Fibroblast of skin of back (primary cell): ENCODE measurements at places on chromosomes 1 and 21.

DNA sequence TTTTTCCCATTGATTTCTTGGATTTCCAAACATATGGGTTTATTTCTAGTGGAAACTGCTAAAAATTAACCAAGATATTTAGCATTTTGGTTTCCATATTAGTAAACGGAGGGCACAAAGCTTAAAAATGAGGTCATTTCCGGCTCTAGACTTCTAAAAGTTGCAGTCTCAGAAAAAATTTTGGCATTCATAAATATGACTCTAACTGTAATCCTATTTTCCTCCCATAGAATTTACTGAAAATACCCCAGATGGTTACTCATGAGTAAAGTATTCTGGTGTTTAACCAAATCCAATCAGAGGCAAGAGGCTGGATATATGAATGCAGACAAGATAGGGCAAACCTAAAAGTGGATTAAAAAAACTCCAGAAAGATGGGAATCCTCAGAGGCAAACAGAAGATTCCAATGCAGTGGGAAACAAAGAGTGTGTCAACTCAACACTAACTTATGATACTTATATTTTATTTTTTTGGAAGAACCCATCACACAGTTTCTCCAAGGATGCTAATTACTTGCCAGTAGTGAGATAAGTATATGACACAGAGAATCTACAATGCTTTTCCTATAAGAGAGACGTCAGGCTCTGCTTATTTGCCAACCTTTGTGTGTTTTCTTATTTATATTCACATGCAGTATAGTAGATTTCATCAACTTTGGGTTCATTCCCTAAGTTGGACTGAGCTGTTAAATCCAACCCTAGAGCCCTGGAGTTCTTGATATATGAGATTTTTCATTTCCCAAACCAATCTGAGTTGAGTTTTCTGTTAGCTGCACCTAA lies 90.1 kb upstream of the BCL10 start:
- peak; percentile 96 for DNase-seq

- DNase-seq, result no peak
These were observed 178.8 kb upstream of the ZNF644 start for GRCh38 chr1:91200675-91201074.

DNA sequence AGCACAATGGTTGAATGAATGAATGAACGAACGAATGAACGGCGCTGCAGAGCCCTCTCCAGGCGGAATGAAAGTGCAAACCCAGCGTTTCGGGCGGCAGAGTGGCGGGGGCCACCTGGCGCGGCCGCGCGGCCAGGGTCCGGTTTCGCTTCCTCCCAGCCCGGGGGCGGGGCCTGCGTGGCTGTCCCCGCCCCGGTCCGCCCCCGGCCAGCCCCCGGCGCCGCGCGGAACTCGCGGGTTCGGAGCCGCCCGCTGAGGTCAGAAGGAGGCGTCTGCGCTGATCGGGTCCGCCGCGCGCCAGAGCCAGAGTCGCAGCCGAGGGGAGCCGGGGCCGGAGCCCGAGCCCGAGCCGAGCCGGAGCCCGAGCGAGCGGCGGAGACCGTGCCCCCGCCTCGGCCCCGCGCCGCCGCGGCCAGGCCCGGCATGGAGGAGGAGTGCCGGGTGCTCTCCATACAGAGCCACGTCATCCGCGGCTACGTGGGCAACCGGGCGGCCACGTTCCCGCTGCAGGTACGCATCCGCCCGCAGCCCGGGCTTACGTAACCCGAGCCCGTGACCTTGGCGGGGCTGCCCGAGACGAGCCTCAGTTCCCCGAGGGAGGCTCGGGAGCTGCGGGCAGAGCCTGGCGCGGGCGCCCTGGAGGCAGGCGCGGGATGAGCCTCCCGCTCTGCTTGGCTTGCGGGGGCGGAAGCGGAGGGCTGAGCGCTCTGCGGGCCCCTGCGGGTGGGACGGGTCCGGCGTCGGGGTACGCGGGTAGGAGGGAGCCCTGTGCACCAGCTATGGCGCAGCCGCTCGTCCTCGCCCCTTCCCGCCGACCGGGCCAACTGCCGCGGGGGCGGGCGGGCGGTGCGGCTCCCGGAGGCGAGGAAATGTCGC lies at the start of gene PDXK:
Gene PDXK, plus strand, starts transcription at position 258 of the 876 bp plus-strand sequence. Its CDS starts 166 bp downstream, at position 424.
- DNase-seq, result peak; percentile 83

DNA sequence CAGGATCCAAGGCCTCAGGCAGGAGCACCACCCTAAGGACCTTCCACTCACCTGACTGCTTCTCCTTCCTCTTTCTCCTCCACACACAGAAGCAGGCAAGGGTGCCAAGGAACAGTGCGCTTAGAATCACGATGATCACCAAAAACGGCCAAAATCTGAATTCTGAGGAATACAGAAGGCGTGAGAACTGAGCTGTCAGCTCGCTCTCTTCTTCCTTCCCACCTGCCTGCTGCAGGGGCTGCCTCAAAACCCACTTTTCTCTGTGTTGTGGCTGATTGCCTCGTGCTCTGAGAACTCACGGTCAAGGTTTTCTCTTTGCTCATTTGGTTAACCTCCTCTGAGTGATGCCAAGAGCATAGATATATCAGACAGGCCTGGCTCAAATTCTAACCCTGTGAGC lies 23.8 kb downstream of the CD244 start:
- DNase-seq, result no peak

GRCh38 chr1:61181067-61182038 lies 99.0 kb downstream of the NFIA start:
- peak; percentile 59 for DNase-seq

GRCh38 chr21:41634858-41635257 lies 126.9 kb upstream of the TMPRSS2 start:
- peak; percentile 89 for DNase-seq

GRCh38 chr21:38291874-38292273 lies 35.1 kb downstream of the KCNJ15 start:
- DNase-seq, result no peak

DNA sequence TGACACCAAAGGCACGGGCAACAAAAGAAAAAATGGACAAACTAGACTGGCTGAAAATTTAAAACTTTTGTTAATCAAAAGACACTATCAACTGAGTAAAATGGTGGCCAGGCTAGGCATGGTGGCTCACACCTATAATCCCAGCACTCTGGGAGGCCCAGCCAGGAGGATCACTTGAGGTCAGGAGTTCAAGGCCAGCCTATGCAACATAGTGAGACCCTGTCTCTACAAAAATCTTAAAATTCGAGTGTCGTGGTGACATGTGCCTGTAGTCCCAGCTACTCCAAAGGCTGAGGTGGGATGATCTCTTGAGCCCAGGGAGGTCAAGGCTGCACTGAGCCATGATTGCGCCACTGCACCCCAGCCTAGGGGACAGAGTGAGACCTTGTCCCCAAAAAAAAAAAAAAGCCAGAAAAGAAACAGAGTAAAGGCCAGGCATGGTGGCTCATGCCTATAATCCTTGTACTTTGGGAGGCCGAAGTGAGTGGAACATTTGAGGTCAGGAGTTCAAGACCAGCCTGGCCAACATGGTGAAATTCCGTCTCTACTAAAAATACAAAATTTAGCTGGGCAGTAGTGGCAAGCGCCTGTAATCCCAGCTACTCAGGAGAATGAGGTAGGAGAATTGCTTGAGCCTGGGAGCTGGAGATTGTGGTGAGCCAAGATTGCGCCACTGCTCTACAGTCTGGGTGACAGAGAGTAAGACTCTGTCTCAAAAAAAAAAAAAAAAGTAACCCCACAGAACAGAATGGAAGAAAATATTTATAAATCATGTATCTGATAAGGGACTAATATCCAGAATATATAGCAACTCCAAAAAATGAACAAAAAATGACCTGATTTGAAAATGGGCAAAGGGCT lies 8.0 kb downstream of the TUT4 start:
- DNase-seq, result no peak

- no peak for DNase-seq
These were observed 25.7 kb downstream of the SLC37A1 start for GRCh38 chr21:42539342-42539741.

DNA sequence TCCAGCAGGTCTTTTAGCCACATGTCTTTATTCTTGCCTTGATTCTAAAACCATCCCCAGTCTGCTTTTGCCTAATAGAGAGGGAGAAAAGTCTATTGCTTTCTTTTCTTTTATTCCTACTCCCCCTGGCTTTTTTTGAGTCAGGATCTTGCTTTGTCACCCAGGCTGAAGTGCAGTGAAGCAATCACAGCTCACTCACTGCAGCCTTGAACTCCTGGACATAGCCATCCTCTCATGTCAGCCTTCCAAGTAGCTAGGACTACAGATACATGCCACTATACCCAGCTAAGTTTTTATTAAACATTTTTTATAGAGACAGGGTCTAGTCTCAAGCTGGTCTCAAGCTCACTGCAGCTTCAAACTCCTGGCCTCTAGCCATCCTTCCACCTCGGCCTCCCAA lies 72.5 kb upstream of the PAXBP1 start:
- no peak for DNase-seq

DNA sequence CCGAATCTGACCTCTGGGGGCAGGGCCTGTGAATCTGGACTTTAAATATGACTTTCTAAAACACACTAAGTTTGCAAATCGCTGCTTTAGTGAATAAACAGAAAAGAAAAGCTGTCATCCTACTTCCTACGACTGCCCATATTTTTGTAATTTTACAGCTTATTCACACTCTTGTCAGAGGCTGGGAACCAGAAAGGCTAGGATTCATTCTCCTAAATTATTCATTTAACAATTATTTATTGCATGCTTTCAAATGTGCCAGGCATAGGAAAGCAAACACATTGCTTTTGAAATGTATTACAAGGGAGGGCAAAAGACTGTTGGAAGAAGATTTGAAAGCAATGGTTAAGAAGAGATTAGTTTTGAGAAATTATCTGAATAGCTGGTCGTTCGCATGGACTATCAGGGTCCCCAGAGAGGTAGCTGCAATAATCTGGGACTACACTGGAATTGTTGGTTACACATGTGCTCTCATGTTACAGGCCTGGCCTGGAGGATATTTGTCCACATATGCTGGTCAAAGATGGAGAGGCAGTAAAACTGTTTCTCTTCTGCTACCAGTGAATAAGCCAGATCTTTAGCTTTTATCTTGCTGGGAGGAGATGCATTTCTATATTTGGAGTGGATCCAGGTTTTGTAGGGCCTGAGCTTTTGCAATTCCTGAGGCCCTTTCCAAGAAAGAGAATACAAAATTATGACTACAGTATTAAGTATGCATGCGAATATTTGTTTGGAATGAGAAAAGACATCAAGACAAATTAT lies 29.6 kb upstream of the SFPQ start:
- DNase-seq, result peak; percentile 59

DNA sequence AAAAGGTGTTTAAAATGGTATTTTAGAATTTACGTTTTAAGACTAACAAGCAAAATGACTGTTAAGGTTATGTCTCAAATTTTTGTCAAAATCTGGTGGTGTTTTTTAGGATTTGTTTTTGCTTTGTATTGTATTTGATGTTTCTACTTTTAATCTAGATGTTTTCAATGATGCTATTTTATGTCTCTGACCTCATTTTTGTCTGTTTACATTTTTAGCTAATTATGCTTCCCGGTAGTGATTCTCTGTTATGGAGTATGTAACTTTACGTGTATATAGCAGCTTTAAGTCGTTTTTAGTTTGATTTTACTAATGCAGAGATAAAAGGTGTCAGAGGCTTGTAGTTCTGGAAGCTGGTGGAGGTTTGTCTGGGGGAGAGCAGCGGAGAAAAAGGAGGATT lies 71.8 kb downstream of the PRDM2 start:
- no peak for DNase-seq

DNA sequence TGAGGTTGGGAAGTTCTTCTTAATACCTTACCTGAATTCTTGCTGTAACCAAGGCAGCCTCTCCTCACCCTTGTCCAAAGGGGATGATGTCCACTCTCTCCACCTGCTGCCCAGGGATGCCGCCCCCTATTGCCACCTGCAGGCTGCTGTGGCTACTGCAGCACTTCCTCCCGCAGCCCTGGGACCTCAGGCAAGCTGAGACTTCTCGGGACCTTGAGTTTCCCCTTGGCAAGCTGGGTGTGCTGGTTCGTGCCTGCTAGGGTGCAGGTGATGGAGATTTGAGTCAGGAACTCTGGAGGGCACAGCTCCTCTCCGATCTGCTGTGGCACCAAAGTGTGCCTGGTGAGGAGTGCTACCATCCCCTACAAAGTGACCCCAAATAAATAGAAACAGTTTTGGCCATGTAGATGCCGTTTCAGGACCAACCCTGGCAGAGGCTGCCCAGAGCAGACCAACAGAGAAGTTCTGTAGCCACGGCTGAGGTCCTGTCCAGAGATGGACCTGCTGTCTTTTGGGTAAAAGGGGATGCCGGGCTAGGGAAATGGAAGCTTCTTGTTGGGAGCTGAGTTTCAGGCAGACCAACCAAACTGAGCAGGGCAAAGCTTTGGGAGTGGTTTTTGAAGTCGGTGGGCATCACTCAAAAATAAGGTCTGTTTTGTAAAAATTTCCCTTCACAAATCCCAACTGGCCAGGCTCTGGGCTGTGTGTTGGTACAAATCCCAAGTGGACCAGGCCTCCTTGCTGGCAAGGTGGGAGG lies 31.7 kb downstream of the RUNX3 start:
- DNase-seq, result peak; percentile 33

DNA sequence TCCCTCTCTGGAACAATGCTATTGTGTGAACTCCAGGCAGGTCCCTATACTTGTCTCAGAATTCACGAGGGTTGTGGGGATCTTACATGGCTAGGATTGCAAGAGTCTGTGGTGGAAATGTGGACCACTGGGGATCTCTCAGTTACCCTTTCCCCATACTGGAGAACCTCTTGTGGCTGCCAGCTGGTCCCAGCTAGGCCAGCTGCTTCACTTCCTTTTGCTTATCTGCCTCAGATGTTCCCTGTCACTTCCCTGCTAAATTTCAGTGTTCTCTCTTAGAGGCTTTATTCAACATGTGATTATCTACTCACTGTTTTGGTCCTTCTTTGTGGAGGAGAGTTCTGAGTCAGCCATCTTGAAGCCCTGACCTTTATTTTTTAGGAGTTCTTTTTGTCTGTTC lies 75.9 kb upstream of the SAMD13 start:
- DNase-seq, result no peak

DNA sequence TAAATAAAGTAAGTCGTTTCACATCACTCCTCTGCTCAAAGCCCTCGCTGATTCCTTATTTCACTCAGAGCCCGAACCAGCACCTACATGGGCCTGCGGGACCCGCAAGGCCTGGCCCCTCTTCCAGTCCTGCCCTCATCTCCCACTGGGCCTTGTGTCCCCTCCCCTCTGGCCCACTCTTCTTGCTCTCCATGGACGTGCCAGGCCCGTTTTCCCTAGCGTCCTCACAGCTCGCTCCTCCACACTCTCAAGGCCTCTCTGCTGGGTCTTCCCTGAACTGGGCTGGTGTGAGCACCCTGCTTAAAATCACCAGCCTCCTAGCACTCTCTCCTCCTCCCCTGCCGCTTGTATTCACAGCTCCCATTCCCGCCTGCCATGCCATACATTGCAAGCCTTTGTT lies 237.9 kb downstream of the FOXD2 start:
- DNase-seq, result no peak
